ENCODE measurements at places on chromosomes 7 and 10.

DNA sequence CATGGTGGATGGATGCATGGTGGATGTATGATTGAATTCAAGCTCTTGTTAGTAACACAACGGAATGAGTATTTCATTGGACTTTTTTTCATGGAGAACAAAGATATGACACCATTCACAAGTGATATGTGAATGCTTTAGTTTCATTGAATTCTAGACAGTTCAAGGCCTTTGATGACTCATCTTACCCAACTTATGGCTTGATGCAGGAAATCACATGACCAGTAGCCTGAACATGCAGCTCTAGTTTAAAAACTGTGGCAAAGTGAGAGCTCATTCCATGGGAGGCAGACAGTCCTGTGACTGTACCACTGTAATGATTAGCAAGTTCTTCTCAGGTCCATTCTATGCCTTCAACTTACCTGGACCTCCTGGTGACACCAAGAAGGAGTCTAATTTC is 1239.3 kb downstream of the TYW1 start:
- no peak for DNase-seq

DNA sequence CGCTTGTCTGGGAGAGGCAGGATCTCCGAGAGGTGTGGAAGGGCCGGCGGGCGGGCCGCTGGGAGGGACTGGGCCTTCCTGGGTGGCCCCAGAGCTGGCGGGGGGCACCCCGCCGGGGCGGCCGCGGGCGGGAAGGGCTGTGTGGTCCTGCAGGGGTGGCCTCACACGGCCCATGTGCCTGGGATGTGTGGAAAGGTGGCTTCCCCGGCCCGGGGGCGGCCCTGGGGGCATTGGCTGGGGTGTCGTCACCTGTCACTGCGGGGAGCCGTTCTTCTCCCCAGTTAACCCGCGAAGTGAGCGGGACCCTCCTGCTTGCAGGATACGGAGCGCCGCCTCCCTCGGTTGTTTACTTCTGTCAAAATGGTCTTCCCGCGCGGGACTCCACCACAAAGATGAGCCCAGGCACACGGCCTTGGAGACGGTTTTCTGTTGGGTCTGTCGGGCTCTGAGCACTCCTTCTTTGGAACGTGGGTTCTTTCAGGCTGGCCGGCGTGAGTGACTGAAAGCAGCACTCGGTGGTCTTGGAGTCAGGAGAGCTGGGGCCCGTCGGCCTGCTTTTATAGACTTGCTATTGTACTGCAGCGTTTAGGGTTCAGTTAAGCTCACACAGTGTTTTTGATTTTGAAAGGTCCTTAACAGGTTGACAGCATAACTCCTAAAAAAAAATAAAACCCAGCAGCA is 700 bp downstream of the SMC3 start:
- DNase-seq, result peak; percentile 14

- DNase-seq, result no peak
Observed at GRCh38 chr7:93447509-93447908, 127.0 kb downstream of the CALCR start.

DNA sequence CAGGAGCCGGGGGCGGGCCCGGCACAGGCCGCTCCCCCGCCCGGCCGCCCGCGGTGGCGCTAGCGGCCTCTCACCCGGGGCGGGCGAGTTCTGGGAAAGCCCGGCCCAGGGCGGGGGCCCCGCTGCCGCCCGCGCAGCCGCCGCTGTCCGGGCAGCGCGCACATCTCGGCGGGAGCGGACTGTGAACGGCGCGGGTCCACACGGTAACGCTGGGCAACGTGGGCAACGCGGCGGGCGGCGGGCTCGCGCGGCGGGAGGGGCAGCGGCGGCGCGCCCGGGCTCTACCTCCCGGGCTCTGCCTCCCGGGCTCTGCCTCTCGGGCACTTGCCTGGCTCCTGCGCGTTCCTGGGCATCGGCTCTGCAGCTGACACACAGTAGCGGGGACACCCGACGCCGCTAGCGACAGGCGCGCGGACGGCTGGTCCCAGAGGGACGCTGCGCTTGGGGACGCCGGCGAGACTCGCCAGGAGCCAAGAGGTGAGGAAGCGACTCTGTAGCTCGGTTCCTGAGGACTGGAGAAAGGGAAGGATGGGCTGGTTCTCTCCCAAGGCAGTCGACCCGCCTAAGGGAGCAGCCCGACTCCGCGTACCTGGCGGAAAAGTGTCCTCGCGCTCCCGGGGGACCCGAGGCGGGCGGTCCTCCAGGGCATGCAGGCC is at the start of gene PLCE1:
Gene PLCE1 (plus strand): TSS at position 150 of the 656 bp plus-strand sequence. CDS start 37,116 bp downstream, outside the sequence.
- DNase-seq, result no peak

DNA sequence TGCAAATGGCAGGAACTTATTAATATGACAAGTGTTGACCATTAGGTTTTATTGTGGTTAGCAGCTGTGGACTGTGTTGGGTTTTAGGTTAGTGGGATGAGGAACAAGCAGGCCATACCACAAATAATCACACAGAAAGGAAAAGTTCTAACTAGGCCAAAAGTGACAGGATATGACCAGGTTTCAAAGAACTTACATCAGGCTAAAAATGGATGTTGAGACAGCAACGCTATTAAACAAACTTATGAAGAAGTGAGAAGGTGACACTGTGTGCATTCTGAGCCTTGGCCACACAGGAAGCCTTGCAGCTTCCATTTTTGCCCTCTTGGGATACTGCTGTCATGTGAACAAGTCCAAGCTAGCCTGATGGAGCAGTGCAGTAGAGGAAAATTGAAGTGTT is 568.8 kb downstream of the HTR7 start:
- DNase-seq, result no peak

DNA sequence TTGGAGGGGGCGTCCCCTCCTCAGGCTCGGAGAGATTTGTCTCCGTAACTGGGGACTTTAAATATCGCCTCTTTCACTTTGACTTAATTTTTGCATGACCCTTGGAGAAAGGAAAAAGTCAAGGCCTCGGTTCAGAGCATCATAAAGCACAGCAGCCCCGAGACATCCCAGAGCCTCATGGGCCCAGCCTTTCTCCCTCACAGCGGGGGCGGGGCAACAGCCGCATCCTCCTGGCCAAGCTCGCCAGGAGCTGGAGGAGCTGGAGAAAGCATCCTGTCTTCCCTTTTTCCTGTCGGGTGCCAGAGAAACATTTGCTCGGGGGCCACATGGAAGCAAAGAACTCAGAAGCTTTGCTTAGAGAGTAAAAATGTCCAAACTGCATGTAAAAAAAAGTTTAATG is 43.6 kb upstream of the DPYSL4 start:
- no peak for DNase-seq

DNA sequence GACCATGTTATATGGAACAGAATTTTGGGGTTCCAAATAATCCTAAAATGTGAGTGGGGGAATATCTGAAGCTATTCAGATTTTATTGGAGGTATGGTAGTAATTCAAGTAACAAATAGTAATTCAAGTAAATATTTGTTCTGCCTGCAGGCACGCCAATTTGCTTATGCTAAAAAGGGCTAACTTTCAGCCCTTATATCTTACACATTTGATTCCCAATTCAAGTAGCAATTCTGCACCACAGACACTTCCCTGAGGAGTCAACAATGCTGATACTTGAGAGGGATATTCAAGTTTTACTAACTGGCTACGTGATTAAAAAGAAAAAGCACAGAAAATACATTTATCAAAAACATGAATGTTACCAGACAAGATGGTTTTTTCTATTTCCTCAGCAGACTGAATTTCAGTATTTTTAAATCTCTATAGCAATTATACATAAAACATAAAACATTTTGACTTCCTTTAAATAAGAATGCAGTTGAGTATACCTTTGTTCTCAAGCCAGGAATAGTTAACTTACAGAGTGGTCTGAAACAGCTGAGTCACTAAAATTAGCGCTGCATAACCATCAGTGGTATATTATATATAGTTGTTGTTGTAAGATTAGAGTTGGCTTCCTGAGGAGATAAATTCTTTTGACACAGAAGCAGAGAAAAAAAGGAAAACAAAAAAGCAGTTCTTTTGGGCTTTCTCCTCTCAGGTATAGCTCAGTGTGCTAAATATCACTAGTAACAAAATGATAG is 33.9 kb downstream of the MTPN start:
- DNase-seq, result no peak

- DNase-seq, result no peak
Observed at GRCh38 chr10:77800738-77801266, 125.8 kb downstream of the DLG5 start.

Measured in stimulated activated CD4-positive, alpha-beta T cell treated with anti-CD3 and anti-CD28 coated beads, TNF-alpha, amount 100 ng/mL, for 24 hours (primary cell).